ENCODE measurements at places on chromosomes 11 and 22.
A peak's percentile ranks its signal among the peaks of the same experiment; 100 is the strongest.

GRCh38 chr22:28589102-28589750, 90.4 kb downstream of the TTC28 start:
- DNase-seq: no peak

GRCh38 chr11:24496736-24497725, at the start of gene LUZP2:
Gene LUZP2 (plus strand): TSS chr11:24497053.
- DNase-seq: no peak

DNA sequence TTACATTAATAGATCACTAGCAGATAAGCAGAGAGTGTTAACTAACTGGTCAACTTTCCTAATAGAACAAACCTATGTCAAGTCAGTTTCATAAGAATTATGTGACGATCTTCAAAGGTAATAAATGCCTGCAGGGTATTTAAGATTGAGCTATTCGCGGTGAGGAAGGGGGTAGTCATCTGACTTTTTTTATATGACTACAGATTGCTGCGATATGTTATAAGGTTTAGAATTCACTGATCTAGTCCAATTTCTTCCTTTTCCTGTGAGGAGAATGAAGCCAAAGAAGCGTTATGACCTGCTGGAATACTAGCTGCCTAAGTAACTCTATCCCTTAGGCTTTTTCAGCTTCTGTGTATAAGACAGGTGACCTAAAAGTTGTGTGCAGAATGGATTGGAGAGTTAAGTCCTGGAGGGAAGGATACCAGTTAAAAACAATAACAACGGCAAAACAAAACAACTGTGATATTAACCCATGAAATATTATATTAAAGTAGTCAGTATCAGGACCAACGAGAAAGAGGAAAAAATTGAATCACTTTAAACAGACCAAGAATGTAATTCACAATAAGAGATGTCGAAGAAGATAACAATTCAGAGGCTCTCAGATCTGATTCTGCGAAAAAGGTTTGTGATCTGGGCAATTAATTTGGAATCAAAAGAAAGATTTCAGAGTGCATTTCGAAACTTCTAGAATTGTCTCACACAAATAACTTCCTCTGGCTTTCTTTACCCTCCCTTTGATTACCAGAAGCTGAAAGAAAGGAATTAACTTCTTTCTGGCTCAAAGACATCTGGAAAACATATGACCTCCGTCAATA, 630 bp downstream of the CASP4 start:
- peak; percentile 10 for DNase-seq

GRCh38 chr11:2002042-2002776, 4.6 kb upstream of the H19 start:
- no peak for DNase-seq

GRCh38 chr22:30422481-30423300, 2.9 kb upstream of the MTFP1 start:
- no peak for DNase-seq

DNA sequence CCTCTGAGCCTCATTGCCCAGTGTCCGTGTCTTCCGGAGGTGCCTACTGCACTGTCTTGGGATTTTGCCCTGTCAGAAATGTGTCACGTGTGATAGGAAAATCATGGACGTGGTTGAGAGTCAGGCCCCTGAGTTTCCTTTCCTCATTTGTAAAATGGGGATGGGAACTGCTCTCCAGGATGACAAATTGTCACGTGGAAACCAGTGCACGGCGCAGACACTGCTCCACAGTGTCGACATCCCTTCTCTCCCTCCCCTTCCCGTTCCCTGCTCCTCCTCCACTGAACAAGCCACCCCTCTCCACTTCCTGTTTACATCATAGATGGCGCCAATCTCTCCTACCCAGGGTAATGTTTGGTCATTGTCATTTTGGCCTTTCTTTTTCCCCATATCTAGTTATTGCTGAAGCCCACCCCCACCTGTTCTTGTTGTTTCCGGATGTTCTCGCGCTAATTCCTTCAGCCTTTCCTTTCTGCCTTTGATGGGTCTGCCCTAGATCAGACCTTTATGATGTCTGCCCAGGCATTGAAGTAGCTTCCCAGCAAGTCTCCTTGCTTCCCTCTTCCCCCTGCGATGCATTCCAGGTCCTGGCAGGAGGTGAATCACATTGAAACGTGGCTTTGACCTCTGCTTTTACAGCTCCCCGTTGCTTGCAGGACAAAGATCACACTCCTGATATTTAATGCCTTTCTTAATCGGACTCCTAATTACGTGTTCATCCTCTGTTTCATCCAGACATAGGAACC, 91.8 kb downstream of the TBC1D22A start:
- DNase-seq: no peak

- no peak for DNase-seq
Observed at GRCh38 chr22:37377927-37378326, 49.4 kb downstream of the ELFN2 start.

- no peak for DNase-seq
Observed at GRCh38 chr22:45758603-45759002, 87.0 kb downstream of the ATXN10 start.

- DNase-seq: no peak
Observed at GRCh38 chr22:43301866-43302265, 41.3 kb downstream of the SCUBE1 start.
